Activated CD4-positive, alpha-beta T cell treated with anti-CD3 and anti-CD28 coated beads for 36 hours (primary cell): ENCODE measurements at places on chromosomes 6 and 20. TPM values are rescaled to one million over a fixed set of nuclear protein-coding genes. Genes with fewer than 3 reads are reported as not detected.
A peak's percentile ranks its signal among the peaks of the same experiment; 100 is the strongest.

DNA sequence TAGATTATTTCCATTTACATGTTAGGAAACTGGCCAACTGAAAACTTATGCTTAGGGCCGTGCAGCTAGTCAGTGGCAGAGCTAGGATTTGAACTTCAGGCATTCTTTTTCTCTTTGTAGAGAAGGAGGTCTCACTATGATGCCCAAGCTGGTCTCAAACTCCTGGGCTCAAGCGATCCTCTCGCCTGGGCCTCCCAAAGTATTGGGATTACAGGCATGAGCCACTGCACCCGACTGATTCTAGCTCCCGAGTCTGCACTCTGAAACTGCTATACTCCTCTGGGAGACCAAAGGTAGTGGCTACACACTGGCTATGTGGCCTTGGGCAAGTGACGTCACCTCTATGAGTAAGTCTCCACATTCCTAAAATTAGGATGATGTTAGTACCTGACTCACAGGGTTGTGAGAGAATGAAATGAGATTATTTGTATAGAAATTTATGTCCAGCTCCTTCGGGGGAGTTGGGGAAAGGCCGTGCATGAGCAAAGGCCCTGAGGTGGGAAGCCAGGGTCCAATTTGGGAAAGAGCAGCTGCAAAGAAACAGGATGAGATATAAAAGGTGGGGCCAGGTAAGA is 6.4 kb downstream of the PLTP start:
- no peak overlapping the region for H3K4me3 ChIP-seq
- DNase-seq = no peak
- no peak overlapping the region for H3K27ac ChIP-seq
- peaks cover 2% of the 10 kb centered on the region for H3K4me1 ChIP-seq
- H3K36me3 ChIP-seq = no peaks in the 10 kb centered on the region
- no peaks in the 10 kb centered on the region for H3K27me3 ChIP-seq

DNA sequence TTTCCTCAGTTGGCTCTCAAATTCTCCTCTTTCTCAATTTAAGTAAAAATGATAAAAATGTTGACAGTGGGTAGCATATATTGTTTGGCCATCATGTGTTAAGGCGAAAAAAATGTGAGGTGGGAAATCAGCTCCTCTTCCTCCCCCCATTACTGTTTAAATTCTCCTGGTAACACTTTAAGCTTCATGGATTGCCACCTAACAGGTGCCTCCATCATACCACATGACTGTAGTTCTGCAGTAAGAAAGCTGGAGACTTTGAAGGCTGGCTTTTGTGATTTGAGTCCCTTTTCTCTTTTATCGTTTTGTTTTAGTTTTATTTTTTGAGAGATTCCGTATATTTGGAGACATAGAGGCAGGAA is 1.2 kb downstream of the ZFAND3 start:
- H3K27me3 ChIP-seq = no peaks in the 10 kb centered on the region
- peak overlapping the region; percentile 98 for H3K4me3 ChIP-seq
- H3K27ac ChIP-seq = peak overlapping the region; percentile 92
- peaks cover 3% of the 10 kb centered on the region for H3K36me3 ChIP-seq
- peaks cover 61% of the 10 kb centered on the region for H3K4me1 ChIP-seq

DNA sequence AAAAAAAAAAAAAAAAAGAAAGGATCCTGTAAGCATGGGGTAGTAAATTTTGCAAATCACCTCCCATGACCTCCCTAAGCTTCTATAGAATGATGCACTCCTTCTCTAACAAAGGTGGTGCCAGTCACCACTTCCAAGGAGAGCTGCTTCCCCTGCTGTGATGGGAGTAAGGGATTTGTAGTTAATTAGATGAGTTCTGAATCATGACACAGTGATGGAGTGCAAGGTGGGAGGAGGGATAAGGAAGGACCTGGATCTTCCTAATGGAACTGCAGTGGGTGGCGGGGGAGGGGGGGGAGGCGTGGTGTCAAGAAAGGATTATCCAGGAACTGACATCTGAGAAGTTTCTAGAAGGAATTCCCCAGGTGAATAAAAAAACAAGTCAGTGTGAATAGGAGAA is 47.8 kb downstream of the NRN1 start:
- no peak overlapping the region for H3K27ac ChIP-seq
- DNase-seq = no peak
- H3K36me3 ChIP-seq = no peaks in the 10 kb centered on the region
- no peak overlapping the region for H3K4me3 ChIP-seq
- H3K4me1 ChIP-seq = no peaks in the 10 kb centered on the region

GRCh38 chr6:133948472-133948871 is 4.6 kb upstream of the TBPL1 start:
- H3K4me1 ChIP-seq = peaks cover 5% of the 10 kb centered on the region
- no peak overlapping the region for H3K4me3 ChIP-seq
- no peak for DNase-seq
- no peaks in the 10 kb centered on the region for H3K36me3 ChIP-seq
- no peaks in the 10 kb centered on the region for H3K27me3 ChIP-seq

DNA sequence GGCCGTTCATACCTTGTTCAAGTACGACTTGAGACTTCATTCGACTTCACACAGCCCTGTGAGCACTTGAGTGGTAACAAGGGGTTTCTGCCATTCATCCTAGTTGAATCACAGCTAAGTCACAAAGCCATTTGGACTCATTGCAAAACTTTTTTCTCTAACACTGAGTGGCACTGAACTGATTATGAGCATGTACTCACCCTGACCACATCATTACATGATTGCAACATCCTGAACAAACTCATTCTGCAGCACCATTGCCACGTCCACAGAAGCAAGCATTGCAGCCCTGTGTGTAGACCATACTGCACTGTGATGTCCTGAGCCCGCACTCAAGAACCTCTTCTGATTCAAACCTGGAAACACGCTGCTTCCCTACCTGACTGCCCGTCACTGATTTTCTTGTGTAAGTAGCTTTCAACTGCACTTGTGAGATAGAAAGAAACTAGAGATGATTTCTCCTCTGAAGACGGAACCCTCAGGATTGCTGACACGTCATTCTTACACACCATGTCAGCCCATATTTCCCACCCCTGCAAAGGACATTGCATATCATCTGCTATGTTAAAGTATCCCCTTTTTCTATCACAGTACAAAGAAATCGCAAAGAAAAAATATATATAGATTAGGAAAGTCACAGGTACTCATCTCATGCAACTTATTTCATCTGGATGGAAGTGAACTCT is 81.6 kb downstream of the C6orf118 start:
- H3K36me3 ChIP-seq = no peaks in the 10 kb centered on the region
- H3K27me3 ChIP-seq = no peaks in the 10 kb centered on the region
- DNase-seq = no peak
- H3K27ac ChIP-seq = no peak overlapping the region

GRCh38 chr6:6711832-6712448 is 123.4 kb downstream of the LY86 start:
- no peaks in the 10 kb centered on the region for H3K36me3 ChIP-seq
- DNase-seq = no peak
- H3K27ac ChIP-seq = no peak overlapping the region
- H3K4me1 ChIP-seq = peaks cover 23% of the 10 kb centered on the region

DNA sequence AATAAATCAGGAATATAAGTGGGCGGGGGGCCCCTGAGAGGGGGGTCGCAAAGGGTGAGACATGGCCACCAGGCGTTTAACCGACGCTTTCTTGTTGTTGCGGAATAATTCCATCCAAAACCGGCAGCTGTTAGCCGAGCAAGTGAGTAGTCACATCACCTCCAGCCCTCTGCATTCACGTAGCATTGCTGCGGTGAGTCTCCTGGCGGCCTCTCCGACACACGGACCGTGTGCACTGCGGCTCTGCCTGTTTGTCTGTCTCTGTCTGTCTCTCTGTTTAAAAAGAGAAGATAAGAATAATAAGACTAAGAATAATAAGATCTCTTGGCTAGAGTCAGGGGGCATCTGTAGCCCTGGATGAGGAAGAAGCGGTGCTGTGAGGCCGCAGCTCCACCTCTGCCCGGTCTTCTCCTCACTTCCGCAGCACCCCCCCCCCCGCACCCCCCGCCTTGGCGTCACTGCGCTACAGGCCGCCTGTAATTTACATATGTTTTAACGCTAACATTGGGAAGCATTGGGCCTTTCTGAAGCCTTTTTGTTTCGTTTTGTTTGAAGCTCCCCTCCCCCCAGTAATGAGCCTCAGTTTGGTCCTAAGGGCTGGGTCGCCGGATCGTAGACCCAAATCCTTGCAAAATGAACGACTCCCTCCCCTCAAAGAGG is 993 bp downstream of the STX16 start:
- peaks cover 30% of the 10 kb centered on the region for H3K4me1 ChIP-seq
- peak overlapping the region; percentile 100 for H3K27ac ChIP-seq

GRCh38 chr6:84728602-84729001 is 35.8 kb downstream of the TBX18 start:
- no peak overlapping the region for H3K27ac ChIP-seq
- no peak for DNase-seq
- no peak overlapping the region for H3K4me3 ChIP-seq
- H3K27me3 ChIP-seq = no peaks in the 10 kb centered on the region
- no peaks in the 10 kb centered on the region for H3K4me1 ChIP-seq

- no peak for DNase-seq
- H3K27ac ChIP-seq = no peak overlapping the region
- H3K4me1 ChIP-seq = no peaks in the 10 kb centered on the region
These were observed 21.7 kb upstream of the MYT1 start for GRCh38 chr20:64142590-64142989.

DNA sequence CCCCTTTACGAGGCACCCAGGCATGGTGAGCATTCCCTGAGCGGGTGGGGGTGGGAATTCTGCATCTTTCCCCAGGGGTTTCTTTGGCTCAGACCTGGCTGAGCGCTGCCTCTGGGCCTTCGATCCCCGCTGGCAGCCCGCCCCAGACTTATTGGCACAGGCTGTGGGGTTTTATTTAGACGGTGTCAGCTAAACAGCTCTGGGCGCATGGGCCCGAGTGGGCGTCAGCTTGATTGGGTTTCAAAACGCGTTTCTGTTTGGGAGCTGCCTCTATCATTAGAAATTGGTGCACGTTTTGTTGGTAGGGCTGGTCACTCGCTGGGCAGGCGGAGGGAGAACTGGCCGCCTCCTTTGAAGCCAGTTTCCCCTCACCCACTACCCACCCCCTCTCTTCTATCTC is 21.0 kb downstream of the PMEPA1 start:
- H3K36me3 ChIP-seq = no peaks in the 10 kb centered on the region
- DNase-seq = no peak
- no peaks in the 10 kb centered on the region for H3K4me1 ChIP-seq
- H3K27me3 ChIP-seq = no peaks in the 10 kb centered on the region
- no peak overlapping the region for H3K4me3 ChIP-seq
- H3K27ac ChIP-seq = no peak overlapping the region

GRCh38 chr20:61805781-61806180 is 259.9 kb downstream of the TAF4 start:
- no peaks in the 10 kb centered on the region for H3K36me3 ChIP-seq
- H3K4me1 ChIP-seq = no peaks in the 10 kb centered on the region
- no peak overlapping the region for H3K27ac ChIP-seq
- DNase-seq = no peak

DNA sequence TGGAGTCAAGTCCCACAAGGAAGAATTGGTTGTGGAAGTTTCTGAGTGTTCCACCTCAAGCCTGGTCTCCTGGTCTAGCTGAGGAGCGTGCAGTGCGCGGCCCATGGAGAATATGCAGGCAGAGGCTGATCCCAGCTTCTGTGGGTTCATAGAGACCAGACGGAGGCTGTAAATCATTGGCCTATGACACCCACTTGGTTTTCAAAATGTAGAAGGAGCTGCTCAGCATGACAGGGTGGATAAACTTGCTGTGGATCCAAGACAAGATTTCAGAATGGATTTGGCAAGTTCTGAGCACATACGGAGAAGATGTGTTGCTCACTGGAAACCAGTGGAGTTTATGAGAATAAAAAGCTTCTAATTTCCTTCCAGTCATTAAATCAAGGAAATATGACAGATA is 744 bp downstream of the KIF25 start:
- no peaks in the 10 kb centered on the region for H3K4me1 ChIP-seq
- H3K27me3 ChIP-seq = peaks cover 6% of the 10 kb centered on the region
- no peaks in the 10 kb centered on the region for H3K36me3 ChIP-seq
- H3K4me3 ChIP-seq = no peak overlapping the region

- no peak overlapping the region for H3K4me3 ChIP-seq
- no peaks in the 10 kb centered on the region for H3K36me3 ChIP-seq
- no peak overlapping the region for H3K27ac ChIP-seq
- no peaks in the 10 kb centered on the region for H3K4me1 ChIP-seq
- peaks cover 4% of the 10 kb centered on the region for H3K27me3 ChIP-seq
These were observed 513.4 kb upstream of the SLC35B3 start for GRCh38 chr6:8948733-8949132.

GRCh38 chr6:137869549-137870307 is 2.7 kb downstream of the TNFAIP3 start:
- H3K36me3 ChIP-seq = peaks cover 74% of the 10 kb centered on the region
- DNase-seq = no peak
- peak overlapping the region; percentile 99 for H3K27ac ChIP-seq
- H3K4me3 ChIP-seq = peak overlapping the region; percentile 91
- peaks cover 22% of the 10 kb centered on the region for H3K4me1 ChIP-seq

DNA sequence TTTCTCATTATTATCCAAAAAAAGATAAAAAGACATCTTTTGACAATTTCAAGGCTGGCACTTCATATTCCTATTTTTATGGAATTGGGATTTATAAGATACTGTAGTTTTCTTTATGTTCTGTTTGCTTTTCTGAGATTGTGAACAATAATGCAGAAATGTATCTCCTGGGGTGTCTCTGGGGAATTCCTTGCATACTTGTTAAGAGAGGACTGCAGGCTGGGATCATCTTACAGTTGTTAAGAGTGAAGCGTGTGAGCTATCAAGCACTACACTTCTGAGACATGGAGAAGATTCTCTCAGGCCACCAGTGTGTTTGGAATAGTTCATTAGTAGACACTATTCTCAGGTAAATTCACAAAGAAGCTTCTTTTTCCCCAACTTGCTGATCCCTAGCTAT is 963.3 kb upstream of the GJE1 start:
- no peak overlapping the region for H3K27ac ChIP-seq
- no peaks in the 10 kb centered on the region for H3K36me3 ChIP-seq

PLN gene
- not detected for total RNA-seq

LST1 gene
- total RNA-seq = 9.1 TPM

KCNG1 gene
- total RNA-seq = 2.5 TPM

PSORS1C1 gene
- 0.18 TPM for total RNA-seq

C6orf52 gene
- total RNA-seq = 2.4 TPM

GLO1 gene
- 150 TPM for total RNA-seq

MRAP2 gene
- not detected for total RNA-seq

HLA-DOA gene
- total RNA-seq = 1.7 TPM

ADGRF4 gene
- total RNA-seq = not detected

CLVS2 gene
- not detected for total RNA-seq

IMPG1 gene
- total RNA-seq = not detected

SLC4A11 gene
- total RNA-seq = 0.60 TPM

LBP gene
- not detected for total RNA-seq

C6orf47 gene
- 10.1 TPM for total RNA-seq
